ENCODE measurements at places on chromosomes 11 and 22. TPM values are rescaled to one million over a fixed set of nuclear protein-coding genes. Genes with fewer than 3 reads are reported as not detected.

GRCh38 chr22:34105461-34106062 is 185.3 kb upstream of the LARGE1 start:
- H3K27me3 ChIP-seq, result no peaks in the 10 kb centered on the region
- no peaks in the 10 kb centered on the region for H3K36me3 ChIP-seq
- H3K4me3 ChIP-seq, result no peak overlapping the region
- no peak overlapping the region for H3K27ac ChIP-seq
- peak; percentile 70 for DNase-seq
- no peaks in the 10 kb centered on the region for H3K4me1 ChIP-seq

DNA sequence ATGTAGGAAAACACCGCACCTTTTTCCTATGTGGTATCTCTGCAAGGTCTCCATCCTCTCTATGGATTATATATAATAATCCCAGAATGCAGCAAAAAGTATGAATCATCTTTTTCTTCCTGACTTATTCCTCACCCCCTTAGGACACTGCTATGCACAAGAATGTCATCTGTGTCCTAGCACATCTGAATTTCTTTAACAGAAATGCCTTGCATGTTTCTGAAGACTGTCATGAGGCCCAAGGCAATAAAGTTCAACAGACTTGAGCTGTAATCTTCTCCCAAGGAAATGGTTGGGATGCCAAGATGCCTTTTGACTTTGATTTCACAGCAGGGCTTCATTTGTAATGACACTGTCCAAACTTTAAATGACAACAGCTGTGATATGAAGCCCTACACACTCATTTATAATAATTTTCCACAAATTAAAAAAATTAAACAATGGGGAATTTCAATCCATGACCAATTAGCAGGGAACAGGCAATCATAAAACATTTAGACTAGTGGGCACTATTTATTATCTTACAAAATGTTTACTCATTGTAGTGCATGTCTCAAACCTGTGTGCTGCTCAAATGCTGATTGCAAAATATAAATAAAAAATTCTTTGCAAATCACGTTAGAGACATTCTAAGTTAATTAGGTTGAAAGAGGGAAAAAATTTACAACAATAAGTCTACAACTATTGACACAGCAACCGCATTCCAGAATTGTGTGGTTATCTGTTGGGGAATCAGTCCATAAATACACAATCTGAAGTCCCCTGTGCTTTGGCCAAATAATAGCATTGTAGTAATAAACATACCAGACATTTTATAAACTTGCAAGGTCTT is 242.3 kb downstream of the SWAP70 start:
- no peak for DNase-seq
- no peaks in the 10 kb centered on the region for H3K36me3 ChIP-seq
- H3K27ac ChIP-seq, result no peak overlapping the region
- H3K4me1 ChIP-seq, result peaks cover 4% of the 10 kb centered on the region
- H3K4me3 ChIP-seq, result no peak overlapping the region

GRCh38 chr11:79087238-79087960 is 353.4 kb downstream of the TENM4 start:
- no peaks in the 10 kb centered on the region for H3K27me3 ChIP-seq
- H3K4me3 ChIP-seq, result no peak overlapping the region
- H3K4me1 ChIP-seq, result no peaks in the 10 kb centered on the region
- no peak overlapping the region for H3K27ac ChIP-seq

- H3K4me3 ChIP-seq, result no peak overlapping the region
- no peaks in the 10 kb centered on the region for H3K27me3 ChIP-seq
- H3K36me3 ChIP-seq, result no peaks in the 10 kb centered on the region
Measured at GRCh38 chr11:117970400-117971024, 15.7 kb upstream of the IL10RA start.

DNA sequence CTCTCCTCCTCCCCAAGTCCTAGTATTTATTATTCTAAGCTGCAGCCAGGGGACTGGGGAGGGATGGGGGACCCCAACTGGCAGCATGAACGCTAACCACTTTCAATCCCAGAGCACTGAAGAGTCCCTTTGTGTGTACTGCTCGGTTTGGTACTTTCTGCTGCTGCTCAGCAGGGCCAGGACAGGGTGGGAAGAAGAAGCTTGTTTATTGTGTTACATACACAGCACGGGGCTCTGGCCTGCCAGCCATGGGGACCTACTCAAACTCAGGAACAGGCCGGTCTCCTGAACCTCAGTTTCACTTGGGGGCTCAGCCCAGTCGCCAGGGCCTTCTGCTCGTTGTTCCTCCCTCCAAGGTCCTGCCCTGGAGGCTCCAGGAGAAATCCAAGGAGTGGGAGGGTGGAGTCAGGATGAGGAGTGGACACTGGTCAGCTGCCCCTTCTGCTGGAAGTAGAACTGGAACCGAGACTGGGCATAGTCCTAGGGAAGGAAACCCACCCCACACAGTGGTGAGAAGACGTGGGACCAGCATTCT is 616 bp upstream of the CPT1B start:
- H3K4me3 ChIP-seq, result no peak overlapping the region
- H3K27ac ChIP-seq, result no peak overlapping the region
- DNase-seq, result no peak
- no peaks in the 10 kb centered on the region for H3K4me1 ChIP-seq
- no peaks in the 10 kb centered on the region for H3K27me3 ChIP-seq

DNA sequence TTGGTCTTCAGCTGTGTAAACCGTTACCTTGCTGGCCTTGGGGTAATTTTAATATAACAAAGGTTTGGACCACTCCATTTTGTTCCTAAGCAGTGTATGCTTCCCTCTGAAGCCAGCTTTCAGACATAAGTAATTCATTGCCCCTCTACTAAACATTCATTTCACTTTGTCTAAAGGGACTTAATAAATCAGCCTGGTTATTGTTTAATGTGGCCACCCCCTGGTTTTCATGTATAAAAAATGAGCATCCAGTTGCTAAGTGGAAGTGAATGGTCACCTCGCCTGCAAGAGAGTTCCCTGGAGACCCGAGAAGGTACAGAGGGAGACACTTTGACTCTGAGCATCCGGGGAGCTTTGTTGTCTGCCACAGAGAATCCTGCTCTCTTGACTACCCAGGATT is 3.9 kb downstream of the ABTB2 start:
- no peak for DNase-seq
- H3K36me3 ChIP-seq, result no peaks in the 10 kb centered on the region
- no peak overlapping the region for H3K27ac ChIP-seq
- no peak overlapping the region for H3K4me3 ChIP-seq

- DNase-seq, result no peak
- no peaks in the 10 kb centered on the region for H3K36me3 ChIP-seq
- H3K4me3 ChIP-seq, result no peak overlapping the region
- H3K27ac ChIP-seq, result no peak overlapping the region
Measured at GRCh38 chr11:85276332-85276731, 350.8 kb downstream of the DLG2 start.

DNA sequence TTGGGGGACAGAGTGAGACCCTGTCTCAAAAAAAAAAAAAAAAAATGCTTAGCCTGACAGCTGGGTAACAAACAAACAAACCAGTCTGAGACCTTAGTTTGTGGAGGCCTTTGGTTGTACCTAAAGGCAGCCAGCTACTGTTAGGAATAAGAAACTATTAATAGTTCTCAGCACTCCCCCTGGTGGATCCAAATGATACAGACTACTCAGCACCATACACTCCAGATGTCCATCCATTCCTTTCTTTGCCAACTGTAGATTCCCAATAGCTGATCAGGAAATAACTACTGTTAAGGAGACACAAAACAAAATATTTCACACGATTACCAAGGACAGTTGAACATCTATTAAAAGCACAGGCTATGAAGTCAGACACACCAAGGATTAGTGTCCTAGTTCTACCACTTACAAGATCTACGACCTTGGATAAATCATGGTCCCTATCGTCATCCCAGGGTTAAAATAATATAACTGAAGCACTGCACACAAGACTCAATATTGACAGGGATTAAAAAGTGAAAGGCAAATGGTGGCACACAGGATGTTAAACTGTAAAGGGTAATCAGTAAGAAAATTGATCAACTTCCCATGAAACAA is 17.2 kb downstream of the CLDN25 start:
- no peak overlapping the region for H3K4me3 ChIP-seq
- peaks cover 21% of the 10 kb centered on the region for H3K36me3 ChIP-seq
- no peaks in the 10 kb centered on the region for H3K4me1 ChIP-seq
- DNase-seq, result no peak
- no peaks in the 10 kb centered on the region for H3K27me3 ChIP-seq

DTX4 gene
- 19.8 TPM for total RNA-seq

KRTAP5-11 gene
- total RNA-seq, result not detected

MMP12 gene
- not detected for total RNA-seq

PGR gene
- 0.74 TPM for total RNA-seq

DNA sequence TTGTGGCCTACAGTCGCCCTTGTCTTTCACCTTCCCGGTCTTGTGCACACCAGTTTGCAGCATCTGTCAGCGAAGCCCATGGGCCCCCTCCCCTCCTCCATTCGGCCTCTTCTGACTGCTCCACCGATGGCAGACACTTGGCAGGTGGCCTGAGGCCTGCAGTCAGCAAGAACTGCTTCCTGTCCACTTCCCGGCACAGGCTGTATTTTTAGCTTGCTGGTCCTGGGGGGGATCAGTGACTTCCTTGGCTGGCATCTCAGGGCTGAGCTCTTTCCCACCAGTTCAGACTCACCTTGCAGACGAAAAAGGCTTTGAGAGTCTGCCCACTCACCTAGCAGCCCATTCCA is 106.4 kb downstream of the SYN3 start:
- no peak overlapping the region for H3K27ac ChIP-seq
- H3K4me1 ChIP-seq, result no peaks in the 10 kb centered on the region
- DNase-seq, result peak; percentile 60
- H3K4me3 ChIP-seq, result no peak overlapping the region
- no peaks in the 10 kb centered on the region for H3K36me3 ChIP-seq
- no peaks in the 10 kb centered on the region for H3K27me3 ChIP-seq
